EL (cell line): ENCODE measurements at places on chromosomes 5 and 9.

DNA sequence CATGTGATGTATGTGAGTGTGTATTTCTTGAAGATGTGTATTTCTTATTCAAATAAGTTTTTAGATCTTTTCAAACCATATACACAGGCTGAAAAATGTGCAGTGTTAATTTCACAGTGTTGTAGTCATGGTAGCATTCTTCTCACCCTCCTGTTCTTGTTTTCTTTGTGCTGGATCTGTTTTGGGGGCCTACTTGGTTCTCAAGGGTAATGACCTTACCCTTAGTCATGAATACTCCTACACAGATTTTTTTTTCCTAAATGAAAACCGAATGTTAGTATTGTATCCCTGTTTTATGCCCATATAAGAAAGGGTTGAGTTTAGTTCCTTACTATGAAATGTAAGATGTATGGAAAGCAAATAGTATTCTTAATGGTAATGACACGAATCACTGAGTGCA, 88.0 kb downstream of the SLC44A1 start:
- peak; percentile 6 for DNase-seq

- DNase-seq, result peak; percentile 27
Measured at GRCh38 chr9:6910032-6910431, 152.3 kb downstream of the KDM4C start.

GRCh38 chr9:126036881-126037291, 289.7 kb downstream of the PBX3 start:
- DNase-seq, result no peak

GRCh38 chr5:2877522-2877921, 126.0 kb upstream of the IRX2 start:
- no peak for DNase-seq

GRCh38 chr9:3662671-3663070, 136.9 kb upstream of the RFX3 start:
- peak; percentile 11 for DNase-seq

DNA sequence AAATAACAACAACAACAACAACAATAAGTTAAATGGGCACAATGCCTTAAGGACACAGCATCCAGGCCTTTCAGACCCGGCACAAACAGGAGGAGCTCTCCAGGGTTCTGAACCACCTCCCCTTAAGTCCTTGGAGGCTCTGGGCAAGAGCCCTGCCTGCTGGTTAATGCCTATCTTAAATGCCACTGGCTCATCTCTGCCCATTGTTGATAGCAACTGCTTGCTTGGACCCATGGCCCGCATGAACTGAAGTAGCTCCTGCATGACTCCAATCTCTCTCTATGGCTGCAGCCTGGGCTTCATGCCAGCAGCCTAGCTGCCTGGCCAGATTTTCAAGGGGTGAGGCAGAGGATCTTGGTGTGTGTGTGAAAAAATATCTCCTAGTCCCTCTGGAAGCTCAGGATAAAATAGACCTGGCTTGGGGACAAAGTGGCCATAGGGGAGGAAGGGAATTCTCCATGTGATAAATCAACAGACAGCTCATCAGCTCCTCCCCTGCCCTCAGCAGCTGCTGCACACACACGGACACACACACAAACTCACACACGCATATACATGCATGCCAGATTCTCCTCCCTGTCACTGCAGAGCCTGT, 27.4 kb downstream of the FAM219A start:
- peak; percentile 73 for DNase-seq

DNA sequence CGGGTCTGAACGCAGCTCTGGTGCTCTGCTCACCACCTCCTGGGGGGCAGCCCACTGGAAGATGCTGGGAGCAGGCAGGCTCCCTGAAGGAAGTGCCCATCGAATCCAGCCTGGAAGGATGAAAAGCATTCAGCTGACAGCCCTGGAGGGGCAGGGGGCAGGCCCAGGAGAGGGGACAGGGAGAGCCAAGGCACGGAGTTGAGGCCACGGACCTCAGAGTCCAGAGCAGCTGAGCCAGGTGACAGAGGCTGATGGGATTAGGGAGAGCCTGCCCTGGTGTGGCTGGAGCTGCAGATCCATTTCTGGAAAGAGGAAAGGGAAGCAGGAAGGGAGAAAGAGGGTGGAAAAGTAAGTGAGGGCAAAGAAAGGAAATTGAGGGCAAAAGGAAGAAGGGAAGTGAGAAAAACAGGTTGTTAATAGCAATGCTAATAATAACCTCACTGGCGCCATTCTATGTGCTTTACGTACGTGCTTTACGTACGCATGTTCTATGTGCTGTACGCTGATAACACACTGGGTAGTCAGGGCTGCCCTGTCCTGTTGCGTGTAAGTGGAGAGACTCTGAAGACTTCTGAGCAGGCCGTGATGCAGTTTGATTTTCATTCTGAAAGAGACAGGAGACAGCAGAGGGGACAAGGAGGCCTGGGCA, 52.6 kb downstream of the LMX1B start:
- DNase-seq, result no peak

DNA sequence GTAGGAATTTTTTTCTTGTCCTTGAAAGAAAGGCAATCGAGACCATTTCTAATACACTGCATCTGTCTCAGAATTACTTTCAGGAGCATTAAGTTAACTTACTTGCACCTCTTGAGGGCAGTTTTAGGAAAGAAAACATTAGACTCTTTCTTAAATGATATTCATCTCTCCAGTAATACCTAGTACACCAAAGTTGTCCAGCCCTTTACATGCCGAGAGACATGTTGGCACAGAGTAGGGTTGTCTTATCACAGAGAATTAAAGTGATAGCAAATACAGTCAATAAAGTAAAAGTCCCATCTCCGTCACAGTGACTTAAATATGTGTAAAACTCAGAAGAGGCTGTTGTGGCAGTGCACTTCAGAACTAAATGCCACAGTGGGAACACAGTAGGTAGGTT, 154.3 kb upstream of the KCNN2 start:
- no peak for DNase-seq

- no peak for DNase-seq
Measured at GRCh38 chr5:107146901-107147300, 523.8 kb downstream of the EFNA5 start.

DNA sequence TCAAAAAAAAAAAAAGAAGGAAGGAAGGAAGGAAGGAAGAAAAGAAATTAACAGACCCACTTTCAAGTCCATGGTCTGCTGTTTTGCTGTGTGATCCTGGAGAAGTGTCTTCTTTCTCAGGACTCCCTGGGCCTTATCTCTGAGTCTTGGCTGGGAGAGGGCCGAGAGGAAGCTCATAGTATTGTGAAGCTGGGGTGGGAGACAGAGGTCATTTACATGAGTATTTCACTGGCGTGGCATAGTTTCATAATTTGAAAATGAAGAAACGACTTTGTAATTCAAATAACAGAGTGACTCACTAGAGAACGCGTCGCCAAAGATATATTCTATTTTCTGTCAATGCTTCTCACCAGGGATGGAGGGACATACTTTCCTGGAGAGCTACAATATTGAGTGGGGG, 2.4 kb upstream of the C9orf50 start:
- peak; percentile 54 for DNase-seq

GRCh38 chr5:176803068-176803942, 7.1 kb upstream of the UNC5A start:
- DNase-seq, result no peak

DNA sequence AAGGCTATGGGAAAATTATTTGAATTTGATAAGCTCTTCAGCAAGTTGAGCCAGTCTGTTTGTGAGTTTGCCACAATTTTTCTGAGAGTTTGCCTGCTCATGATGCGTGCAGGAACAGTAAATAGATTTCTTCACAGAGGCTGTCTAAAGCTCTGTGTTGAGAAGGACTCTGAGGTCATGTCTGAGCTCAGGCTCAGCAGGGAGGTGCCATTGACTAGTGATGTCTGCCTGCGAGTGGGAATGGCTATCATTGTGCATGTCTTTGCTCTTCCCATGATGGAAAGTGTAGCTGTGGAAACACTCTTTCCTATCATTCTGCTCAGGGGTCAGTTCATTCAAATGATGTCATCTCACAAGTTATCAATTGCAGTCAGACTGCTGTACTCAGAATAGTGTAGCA, 142.8 kb downstream of the RASEF start:
- DNase-seq, result no peak

DNA sequence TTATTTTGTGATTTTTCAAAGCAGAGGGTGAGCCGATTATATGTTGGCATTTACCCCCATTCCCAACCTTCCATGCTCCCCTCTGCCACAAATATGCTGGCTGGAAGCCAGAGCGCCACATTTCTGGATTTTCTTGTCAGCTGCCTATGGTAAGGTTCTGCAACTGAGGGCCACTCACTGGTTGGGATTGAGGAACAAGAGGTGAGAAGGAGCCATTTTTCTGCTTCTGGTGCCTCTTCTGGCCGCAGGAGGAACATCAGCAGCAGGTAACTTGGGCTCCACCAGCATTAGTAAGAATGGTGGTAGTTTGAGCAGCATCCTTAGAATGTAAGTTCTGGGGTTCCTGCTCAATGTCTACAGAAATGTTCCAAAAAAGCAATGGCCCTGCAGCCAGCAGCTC, 159.5 kb upstream of the MAST4 start:
- DNase-seq, result no peak

DNA sequence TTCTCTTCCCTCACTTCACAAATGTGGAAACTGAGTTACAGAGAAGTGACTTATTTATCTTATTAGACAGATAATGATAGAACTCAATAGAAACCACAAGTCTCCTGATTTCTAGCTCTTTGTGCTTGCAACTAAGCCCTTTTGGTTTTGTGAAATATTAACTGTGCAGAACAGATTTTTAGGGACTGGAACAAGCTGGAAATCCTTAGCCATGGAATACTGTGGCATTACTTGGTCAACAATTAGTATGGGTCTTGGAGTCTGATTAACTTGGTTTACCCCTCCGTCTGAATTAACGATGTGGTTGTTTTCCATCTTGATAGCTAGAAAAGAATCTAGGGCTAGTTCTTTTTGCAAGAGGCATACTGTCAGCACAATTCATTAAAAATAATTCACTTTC, 584 bp upstream of the KLF9 start:
- DNase-seq, result no peak

- no peak for DNase-seq
Measured at GRCh38 chr9:5095795-5096194, 89.6 kb downstream of the INSL6 start.

DNA sequence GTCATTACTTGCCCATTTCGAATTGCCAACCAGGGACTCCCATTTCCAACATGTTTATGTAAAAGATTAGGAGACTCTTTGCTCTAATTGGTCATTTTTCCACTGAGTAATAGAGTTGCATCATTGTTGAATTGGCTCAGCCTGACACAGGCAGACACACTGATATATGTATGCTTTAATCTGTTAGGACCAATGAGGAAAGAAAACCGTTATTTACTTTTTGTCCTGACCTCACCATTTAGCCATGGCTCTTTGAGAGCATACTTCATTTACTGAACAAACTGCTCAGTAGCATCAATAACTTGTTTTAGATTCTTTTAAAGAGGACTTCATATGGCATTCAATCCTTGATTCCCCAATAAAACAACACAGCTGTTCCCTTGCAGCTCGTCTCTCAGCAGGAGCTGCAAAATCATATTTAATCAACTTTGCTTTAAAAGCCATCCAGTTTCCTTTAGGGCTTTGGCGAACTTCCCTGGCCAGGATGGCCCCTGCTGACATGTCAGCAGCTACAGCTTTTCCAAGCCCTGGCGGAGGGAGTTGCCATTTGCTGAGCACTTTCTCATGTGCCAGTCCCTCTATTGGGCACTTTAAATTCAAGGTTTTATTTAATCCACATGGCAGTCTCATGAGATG, 251.5 kb upstream of the TNC start:
- DNase-seq, result peak; percentile 23

DNA sequence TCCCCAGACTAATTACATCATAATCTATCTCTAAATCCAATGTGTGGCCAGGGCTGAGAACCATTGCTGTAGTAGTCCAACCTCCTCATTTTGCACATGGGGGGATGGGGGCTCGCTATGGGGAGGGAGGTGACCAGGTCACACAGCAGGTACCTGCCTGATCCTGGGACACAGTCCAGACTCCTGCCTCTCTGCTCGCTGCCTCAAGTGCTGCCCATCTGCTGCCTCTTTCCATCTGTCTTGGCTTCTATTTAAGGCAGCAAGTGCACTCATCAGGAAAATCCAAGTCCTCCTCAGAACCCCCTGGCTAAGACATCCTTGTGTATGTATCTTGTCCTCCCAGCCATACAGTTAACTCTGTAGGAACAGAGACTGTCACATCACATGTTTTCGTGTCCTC, 57.7 kb upstream of the FRRS1L start:
- no peak for DNase-seq

DNA sequence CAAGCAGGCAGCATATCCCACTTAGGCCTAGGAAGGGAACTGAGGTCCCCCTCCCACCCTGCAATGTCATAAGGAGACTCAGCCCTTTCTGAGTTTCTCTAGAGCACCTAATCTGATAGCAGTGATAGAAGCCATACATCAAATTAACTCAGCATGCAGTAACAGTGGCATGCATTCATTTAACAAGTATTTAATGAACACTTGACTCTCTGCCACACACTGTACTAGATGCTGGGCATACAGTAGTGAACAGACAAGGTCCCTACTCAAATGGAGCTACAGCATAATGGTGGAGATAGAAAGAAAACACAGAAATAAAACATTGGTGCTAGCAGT, 58.6 kb downstream of the SLC22A5 start:
- no peak for DNase-seq

DNA sequence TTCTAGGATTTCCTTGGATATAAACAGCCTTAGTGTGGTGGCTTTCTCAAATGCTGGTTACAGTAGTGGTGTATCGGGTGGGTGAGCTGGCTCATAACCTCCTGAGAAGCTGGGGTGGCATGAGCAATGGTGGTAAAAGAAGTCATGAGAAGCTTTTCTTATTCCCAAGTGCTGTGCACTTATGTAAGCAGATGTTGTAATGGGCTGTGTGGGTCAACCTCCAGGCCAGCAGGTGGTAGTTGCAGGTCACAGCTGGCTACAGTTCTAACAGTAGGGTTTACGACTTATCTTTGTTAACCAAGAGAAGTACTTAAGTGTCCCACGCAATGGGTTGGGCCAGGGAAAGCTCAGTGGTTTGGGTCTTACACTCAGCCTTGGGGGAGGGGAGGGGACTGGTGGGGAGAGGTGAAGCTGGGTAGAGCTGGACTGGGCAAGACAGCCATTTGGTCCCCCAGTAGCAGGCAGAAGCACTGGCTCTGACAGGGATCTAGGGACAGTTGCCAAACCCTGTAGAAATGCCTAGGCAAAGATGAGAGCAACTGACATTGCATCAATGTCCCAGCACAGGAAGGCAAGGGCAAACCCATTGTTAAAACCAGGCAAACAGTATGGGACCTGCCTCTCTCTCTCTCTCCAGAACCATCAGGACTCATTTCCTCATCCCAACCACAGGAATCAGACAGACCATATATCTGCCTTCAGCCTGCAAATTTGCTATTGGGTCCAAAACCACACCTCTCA, 76.8 kb downstream of the RNF130 start:
- DNase-seq, result no peak

DNA sequence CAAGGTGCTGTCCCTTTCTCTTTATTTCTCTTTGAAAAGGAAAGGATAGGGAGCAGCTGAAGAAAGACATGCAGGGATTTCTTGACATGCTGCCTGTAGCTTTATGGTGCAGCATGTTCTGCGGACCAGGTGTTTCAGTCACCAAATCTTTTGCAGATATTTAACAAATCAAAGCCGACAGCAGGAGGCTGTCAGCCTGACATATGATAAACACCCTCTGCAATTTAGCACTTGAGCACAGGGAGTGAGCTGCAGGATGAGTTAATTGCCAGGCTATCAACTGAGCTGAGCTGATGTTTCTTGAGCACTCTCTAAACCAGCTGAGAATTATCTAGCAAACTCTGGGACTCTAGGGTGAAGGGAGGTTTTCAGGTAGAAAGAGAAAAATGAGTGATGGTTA, 212.8 kb upstream of the ATP10B start:
- DNase-seq, result no peak
